ENCODE measurements at places on chromosomes 2 and 18.

DNA sequence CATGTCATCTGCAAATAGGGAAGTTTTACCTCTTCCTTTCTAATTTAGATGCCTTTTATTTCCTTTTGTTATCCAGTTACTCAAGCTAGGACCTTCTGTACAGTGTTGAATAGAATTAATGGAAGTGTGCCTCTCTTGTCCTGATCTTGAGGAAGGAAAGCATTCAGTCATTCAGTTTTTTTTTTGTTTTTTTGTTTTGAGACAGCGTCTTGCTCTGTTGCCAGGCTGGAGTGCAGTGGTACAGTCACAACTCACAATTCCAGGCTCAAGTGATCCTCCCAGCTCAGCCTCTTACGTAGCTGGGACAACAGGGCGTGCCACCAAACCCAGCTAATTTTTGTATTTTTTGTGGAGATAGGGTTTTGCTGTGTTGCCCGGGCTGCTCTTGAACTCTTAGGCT is 203.9 kb upstream of the ALPP start:
- no peak for DNase-seq

DNA sequence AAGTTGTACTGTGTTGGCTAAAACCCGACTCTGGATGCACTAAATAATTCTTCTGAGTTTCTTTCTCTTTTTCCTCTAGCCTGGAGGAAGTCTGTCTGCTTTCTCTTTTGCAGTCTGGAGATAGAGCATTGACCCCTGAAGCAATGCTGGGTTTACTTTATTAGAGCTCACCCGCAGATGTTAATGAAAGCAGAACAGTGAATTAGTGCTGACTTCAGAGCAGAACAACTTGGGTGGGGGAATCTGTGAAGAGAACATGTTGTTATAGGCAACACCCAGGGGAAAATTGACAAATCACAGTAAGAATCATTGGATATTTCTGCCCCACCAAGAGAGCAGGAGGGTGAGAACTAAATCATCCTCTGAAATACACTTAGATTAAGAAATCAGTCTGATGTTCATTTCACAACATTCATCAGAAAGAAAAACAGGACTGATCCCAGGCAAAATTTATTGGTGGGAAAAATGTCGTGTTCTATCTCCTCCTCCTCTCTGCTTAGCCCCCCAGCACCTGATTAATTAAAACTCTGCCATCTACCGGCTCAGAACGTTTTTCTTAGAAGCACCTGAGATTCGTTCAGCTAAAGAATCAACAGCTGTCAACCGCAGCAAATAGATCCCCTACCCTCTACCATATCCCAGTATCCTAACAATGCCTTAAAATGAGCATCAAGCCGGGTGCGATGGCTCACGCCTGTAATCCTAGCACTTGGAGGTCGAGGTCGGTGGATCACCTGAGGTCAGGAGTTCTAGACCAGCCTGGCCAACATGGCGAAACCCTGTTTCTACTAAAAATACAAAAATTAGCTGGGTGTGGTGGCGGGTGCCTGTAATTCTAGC is 165.1 kb downstream of the FMNL2 start:
- DNase-seq: no peak

DNA sequence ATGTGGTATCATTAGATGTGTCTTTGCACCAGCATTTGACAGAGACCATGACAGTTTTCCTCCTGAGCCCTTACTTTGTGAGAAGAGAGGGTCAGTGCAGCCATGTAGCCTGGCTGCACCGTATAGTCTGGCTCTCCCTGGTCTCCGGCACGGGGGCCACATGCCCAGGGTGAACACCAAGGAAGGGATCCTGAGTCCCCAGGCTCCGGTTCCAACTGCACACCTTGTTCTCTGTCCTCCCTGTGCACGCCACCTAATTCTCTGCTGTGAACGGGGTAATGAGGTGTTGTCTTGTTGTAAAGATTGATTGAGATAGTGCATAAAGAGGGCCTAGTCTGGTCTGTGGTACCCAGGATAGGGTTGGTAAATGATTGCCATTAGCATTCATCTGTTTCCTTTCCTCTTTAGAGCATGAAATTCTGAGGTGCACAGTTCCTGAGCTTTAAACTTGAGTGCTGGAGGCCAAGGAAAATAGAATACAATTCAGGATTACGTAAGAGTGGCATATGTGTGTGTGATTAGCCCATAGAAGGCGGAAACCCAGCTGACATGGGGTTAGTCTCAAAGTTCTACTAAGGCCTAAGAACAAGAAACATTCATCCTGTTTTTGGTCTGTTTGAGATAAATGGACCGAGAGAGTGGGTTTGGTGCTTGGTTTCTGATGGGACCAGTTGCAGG is 55.5 kb downstream of the NCK2 start:
- DNase-seq: no peak

GRCh38 chr2:241803387-241804325 is 5.3 kb upstream of the NEU4 start:
- DNase-seq: no peak

- DNase-seq: no peak
Observed at GRCh38 chr2:210503725-210504191, 27.2 kb upstream of the LANCL1 start.

- DNase-seq: no peak
Observed at GRCh38 chr2:70523672-70523995, 30.0 kb downstream of the TGFA start.

GRCh38 chr2:7973801-7974480 is 707.9 kb upstream of the ID2 start:
- DNase-seq: no peak

GRCh38 chr2:238061315-238062202 is 758 bp downstream of the SCLY start:
- no peak for DNase-seq

- peak; percentile 13 for DNase-seq
Observed at GRCh38 chr18:12921178-12921577, 26.6 kb upstream of the SEH1L start.

DNA sequence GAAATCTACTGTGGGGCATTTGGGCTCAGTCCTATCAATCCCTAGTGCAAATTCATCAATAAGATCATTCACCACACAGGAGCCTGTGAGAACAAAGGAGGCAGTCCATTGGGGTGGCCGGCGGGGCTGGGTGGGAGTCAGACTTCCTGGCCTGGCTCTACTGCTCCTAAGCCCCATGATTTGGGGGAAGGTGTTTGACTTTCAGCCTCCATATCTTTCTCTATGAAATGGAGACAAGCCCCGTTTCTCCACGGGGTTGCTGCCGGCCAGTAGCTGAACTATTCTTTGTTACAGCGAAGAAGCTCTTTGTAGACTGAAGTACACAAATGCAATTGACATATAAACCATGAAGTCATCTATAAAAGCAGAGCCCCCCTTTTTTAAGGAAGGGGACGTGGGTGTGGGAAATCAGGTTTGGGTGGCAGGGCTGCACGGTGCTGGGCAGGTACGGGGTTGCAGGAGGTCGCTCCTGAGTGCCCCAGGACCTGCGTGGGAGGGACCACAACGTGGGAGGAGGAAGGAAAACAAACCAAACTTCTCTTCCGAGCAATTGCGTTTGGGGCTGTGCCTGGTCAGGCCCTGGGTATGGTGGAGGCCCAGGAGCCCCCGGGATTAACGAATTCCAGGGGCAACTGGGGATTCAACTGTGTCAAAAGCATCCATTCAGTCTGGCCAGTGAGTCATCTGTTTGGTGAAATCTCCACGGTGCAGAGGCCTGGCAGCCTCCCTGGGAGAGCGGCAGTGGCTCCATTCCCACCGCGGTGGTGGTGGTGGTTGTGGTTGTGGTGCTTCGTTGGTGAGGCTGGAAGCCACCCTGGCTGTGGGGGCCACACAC is 18.2 kb downstream of the FBLN7 start:
- no peak for DNase-seq

- DNase-seq: no peak
Observed at GRCh38 chr2:2762166-2762908, 431.3 kb upstream of the MYT1L start.

- DNase-seq: no peak
Observed at GRCh38 chr18:37247497-37248161, 318.0 kb downstream of the CELF4 start.

DNA sequence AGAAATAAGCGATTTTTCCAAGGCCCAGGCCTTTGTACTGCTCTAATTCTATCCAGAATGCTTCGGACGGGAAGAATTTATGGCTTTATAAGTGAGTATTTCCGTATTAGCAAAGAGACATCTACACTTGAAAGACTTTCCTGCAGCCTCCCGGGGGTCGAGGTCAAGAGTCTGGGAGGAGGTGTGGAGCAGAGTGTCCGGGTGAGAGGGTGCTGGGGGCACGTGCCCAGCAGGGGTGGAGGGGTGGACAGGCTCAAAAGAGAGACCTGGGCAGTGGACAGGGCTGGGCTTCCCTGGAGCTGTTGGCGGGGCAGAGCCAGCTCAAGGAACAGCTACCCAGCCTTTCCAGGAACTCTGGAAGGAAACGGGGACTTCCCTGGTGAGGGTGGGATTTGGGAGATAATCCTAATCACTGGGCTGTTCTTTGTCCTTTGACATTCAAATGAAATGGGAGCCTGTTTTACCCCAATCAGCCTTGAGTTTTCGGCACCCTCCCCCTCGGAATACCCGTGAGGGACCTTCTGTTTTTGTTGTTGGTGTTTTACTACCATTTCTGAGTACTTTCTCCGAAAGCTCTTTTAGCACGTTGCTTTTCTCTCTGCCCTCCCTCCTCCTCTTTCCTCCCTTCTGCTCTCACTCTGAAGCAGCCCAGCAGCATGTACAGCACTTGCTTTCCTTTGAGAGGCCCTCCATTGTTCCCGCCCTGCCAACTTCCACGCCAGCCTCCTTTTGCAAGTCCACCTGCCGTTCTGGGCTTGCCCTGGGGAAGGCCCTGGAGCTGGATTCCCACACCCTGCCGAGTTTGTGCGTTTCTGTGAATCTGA is 164.7 kb downstream of the AGAP1 start:
- DNase-seq: no peak

- no peak for DNase-seq
Observed at GRCh38 chr2:101766871-101767739, 69.6 kb downstream of the MAP4K4 start.

GRCh38 chr2:44649381-44649780 is 287.6 kb downstream of the CAMKMT start:
- no peak for DNase-seq

DNA sequence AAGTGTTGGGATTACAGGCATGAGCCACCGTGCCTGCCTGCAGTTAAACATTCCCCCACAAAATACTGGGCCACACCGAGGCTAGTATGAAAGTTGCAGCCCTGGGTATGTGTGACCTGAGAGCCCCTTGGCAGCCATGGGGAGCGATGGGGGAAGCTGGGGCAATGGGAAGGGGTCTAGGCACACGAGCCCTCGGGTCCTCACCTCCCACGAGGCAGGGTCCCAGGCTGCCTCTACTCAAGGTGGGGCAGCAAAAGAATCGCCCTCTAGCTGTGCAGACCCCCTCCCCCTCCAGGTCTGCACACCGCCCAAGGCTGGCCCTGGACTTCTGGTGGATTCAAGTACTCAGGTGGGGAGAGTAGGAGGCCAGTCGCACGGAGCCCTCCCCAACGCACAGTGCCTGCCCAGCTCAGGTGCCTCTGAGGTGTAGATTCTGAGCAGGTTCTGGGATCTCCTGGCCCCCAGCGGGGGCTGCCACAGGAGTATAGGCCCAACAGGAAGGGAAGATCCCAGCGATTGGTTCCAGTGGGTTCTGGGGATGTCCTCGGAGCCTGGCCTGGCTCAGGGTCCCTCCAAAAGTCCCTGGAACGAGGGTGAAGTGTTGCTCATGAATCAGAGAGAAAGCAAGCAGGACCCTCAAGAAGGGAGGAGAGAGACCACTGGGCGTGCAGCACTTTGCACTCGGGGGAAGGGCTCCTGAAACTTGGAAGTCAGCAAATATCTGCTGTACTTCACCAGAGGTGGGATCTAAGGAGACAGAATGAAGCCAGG is 2.6 kb downstream of the GPR35 start:
- DNase-seq: no peak

- no peak for DNase-seq
Observed at GRCh38 chr2:96092951-96093350, 23.4 kb downstream of the ADRA2B start.

DNA sequence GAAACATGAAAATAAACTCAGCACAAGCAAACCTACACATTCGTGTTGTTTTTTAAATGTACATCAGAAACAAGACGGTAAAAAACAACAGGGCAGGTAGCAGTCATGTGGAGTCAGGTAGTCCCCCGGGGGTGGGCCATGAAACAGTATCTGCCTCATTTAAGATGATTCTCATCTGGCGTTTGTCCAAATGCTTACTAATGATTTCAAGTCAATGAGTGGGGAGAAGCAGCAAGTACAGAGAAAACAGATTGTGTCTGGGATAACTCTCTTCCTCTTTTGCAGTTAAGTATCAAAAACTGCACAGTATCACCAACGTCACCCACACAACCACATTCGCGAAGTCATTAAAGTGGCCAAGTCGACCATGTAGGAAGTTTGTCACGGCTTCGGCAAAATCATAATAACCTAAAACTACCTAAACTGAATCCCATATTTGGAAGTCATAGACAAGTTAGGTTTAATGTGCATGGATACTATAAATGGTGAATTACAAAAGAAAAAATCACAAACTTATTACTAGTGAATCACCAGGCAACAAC is 1.3 kb downstream of the LAPTM4A start:
- DNase-seq: no peak

- no peak for DNase-seq
Observed at GRCh38 chr2:234078129-234078528, 27.6 kb downstream of the SPP2 start.

GRCh38 chr18:33729556-33729955 is 151.5 kb downstream of the ASXL3 start:
- no peak for DNase-seq

- no peak for DNase-seq
Observed at GRCh38 chr18:73531601-73532000, 616.0 kb downstream of the FBXO15 start.

GRCh38 chr2:208304157-208304556 is 38.1 kb downstream of the PIKFYVE start:
- DNase-seq: no peak

DNA sequence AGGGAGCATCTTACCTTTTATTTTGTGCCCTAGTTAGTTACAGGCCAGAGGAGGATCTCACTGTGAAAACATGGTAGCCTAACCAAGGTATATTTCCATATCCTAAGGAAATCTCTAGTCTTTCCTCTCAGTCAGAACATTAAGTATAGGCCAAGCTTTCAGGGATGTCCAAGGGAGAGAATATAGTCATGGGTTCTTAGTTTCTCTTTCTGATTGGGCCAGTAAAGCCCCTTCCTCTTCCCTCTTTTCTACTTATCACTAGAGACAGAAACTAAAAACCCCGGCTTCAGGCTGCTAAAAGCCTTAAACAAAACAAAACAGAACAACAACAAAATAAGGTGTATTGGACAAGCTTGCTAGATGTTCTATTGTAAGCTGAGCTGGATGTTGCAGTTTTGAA is 44.3 kb upstream of the TNFRSF11A start:
- no peak for DNase-seq

GRCh38 chr2:152497481-152498052 is 162.6 kb downstream of the FMNL2 start:
- no peak for DNase-seq

- no peak for DNase-seq
Observed at GRCh38 chr2:128374001-128374710, 55.5 kb upstream of the HS6ST1 start.

DNA sequence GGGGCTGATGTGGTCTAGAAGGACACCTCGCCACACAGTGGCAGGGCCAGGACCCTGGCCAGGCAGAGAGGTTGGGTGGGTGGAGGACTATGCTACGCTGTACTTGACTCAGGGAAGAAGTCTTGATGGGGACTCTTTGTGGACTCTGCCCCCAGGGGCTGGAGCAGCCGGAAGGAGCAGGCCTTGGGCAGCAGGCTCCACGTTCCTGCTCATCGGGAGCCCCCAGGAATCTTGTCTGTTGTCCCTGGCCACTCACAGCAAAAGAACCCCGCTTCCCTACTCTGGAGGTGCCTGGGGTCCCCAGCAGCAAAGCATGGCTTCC is 79.0 kb downstream of the POLR1A start:
- no peak for DNase-seq

Data from stimulated activated CD8-positive, alpha-beta memory T cell treated with anti-CD3 and anti-CD28 coated beads, Interleukin-4, amount 100 ng/mL, for 4 hours (primary cell).